ENCODE measurements at places on chromosomes 1 and 21.

DNA sequence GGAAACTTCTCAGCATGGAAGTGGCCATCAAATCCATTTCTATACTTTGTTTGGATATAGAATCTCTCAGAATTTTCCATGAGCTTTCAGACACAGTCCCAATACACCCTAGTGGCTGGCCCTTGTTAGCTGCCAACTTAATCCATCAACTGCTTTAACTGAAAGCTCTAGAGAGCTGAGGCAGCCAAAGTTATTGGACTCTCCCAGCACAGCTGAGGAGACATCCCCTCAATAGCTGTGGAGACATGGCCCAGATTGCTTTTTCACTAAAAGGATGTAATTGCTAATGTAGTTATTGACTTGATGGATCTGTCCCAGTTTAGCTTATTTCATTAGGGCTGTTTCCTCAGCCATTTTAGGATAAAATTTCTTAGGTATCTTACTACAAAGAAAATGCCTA, 94.8 kb upstream of the PRMT6 start:
- DNase-seq = no peak

DNA sequence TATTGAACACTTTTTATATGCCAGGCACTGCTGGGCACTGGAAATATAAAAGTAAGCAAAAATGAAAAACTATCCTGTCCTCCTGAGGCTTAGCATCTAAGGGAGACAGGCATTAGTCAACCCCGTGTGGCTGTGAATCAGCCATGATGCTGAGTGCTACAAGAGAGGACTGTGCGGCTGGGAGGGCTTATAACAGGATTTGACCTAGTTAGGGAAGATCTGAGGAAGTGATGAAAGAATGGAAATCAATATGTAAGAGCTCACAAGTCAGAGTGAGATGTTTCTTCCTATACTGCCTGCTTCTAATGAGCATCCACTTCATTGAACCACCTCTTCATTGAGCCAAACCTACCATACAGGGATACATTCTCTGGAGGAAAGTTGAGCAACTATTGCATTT, 15.1 kb downstream of the TRIM45 start:
- no peak for DNase-seq

GRCh38 chr1:151047591-151047924, at the start of gene C1orf56:
TSS of gene C1orf56 (plus strand) at chr1:151047751. CDS start at chr1:151047848, 97 bp downstream.
- peak; percentile 74 for DNase-seq

- no peak for DNase-seq
These were observed 48.0 kb upstream of the WDR26 start for GRCh38 chr1:224482619-224483018.

Data from trophoblast cell (in vitro differentiated cells and primary cell).